ENCODE measurements at places on chromosomes 1 and 21. TPM values are rescaled to one million over a fixed set of nuclear protein-coding genes. Genes with fewer than 3 reads are reported as not detected.

DNA sequence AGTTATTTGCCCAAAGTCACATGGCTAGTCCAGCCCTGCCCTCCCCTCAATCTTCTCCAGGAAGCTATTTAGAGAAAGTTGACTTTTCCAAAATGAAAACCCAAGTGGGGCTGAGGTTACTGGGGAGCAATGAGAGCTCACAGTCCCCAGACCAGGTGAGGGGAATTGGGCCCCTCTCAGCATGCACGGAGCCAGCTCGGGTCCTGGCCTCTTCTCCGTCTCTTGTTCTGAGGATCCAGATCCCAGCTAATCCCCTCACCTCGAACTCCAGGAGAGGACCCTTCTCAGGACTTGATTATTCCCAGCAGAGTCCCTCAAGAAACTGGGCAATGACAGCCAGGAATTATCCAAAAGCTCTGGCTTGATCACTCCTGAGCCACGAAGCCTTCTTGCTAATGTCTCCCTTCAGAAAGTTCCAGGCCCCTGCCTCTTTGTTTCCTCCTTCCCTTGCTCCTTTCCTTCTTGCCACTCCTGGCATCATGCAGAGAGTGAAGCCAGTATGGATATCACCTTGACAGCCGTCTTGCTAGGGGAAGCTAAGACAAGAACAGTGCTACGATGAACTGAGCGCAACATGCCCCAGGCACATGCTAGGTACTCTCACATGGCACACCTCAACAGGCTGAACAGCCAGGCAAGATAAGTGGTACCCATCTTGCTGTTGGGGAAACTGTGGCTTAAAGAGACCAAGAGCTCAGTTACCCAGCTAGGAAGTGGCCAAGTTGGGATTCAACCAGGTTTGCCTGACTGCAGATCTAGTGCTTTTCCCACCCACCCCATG, 51.9 kb downstream of the KLHDC7A start:
- no peak for DNase-seq

DNA sequence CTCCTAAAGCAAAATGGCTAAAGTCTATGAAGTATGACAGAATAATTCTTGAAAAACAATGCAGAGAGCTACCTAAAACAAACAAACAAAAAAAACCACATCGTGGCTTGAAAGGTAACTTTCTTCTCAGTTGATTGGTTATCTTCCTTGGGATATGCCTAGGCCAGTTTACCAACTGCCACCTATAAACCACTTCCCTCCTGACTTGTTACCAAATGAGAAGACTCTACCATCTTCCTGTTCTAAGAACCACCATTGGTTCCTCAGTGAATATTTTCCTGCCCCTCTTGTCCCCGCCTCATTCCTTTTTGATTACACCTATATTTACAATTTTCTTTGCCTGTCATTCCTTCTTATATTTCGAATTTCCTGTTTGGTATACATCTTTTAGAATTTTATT, 336.6 kb downstream of the SIPA1L2 start:
- DNase-seq, result no peak

DNA sequence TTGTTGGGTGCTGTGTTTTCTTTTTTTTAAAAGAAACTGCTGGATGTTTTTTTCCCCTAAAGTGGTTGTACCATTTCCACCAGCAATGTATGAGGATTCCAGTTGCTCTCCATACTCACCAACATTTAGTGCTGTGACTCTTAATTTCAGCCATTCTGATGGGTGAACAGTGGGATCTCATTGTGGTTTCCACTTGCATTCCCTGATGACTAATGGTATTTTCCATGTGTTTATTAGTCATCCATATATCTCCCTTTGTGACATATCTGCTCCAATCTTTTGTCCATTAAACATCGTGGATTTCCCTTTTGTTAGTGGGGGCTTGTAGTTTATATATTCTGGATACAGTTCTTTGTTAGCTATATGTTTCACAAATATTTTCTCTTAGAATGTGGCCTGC, 206.0 kb downstream of the CAMTA1 start:
- DNase-seq, result no peak

- no peak for DNase-seq
Observed at GRCh38 chr1:165426745-165427144, 18.2 kb downstream of the RXRG start.

GRCh38 chr1:200410566-200410878, 686 bp upstream of the ZNF281 start:
- DNase-seq, result no peak

- DNase-seq, result no peak
Observed at GRCh38 chr1:58204284-58204683, 342.2 kb downstream of the OMA1 start.

Gene CFAP107
- total RNA-seq, result not detected

Gene LGR6
- not detected for total RNA-seq

Gene OSCP1
- 0.59 TPM for total RNA-seq
